ENCODE measurements at places on chromosomes 3 and 15. TPM values are rescaled to one million over a fixed set of nuclear protein-coding genes. Genes with fewer than 3 reads are reported as not detected.

- no peak overlapping the region for H3K27ac ChIP-seq
- no peaks in the 10 kb centered on the region for H3K27me3 ChIP-seq
- no peaks in the 10 kb centered on the region for H3K4me1 ChIP-seq
- H3K4me3 ChIP-seq: no peak overlapping the region
These were observed 285.6 kb downstream of the GRM7 start for GRCh38 chr3:7146529-7146928.

DNA sequence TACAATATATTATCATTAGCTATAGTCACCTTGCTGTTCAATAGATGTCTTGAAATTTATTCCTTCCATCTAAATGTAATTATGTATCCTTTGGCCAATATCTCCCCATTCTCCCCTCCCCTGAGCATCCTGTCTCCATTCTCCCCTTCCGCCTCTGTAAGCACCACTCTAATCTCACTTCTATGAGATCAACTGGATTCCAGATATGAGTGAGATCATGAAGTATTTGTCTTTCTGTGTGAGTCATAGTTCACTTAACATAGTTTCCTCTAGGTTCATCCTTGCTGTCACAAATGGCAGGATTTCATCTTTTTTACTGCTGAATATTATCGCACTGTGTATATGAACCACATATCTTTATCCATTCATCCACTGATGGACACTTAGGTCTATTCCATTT lies 148.8 kb upstream of the NDN start:
- no peak for DNase-seq
- H3K4me1 ChIP-seq: no peaks in the 10 kb centered on the region
- H3K27ac ChIP-seq: no peak overlapping the region
- no peaks in the 10 kb centered on the region for H3K36me3 ChIP-seq
- no peaks in the 10 kb centered on the region for H3K27me3 ChIP-seq

- peak overlapping the region; percentile 77 for H3K27ac ChIP-seq
- H3K4me1 ChIP-seq: peaks cover 9% of the 10 kb centered on the region
- H3K36me3 ChIP-seq: peaks cover 37% of the 10 kb centered on the region
- DNase-seq: peak; percentile 95
- no peaks in the 10 kb centered on the region for H3K27me3 ChIP-seq
These were observed 30.0 kb downstream of the NBEAL2 start for GRCh38 chr3:47009225-47010110.

GRCh38 chr3:189727898-189728297 lies 96.7 kb downstream of the TP63 start:
- DNase-seq: no peak
- H3K27me3 ChIP-seq: no peaks in the 10 kb centered on the region
- H3K36me3 ChIP-seq: no peaks in the 10 kb centered on the region
- H3K4me3 ChIP-seq: no peak overlapping the region
- no peaks in the 10 kb centered on the region for H3K4me1 ChIP-seq

DNA sequence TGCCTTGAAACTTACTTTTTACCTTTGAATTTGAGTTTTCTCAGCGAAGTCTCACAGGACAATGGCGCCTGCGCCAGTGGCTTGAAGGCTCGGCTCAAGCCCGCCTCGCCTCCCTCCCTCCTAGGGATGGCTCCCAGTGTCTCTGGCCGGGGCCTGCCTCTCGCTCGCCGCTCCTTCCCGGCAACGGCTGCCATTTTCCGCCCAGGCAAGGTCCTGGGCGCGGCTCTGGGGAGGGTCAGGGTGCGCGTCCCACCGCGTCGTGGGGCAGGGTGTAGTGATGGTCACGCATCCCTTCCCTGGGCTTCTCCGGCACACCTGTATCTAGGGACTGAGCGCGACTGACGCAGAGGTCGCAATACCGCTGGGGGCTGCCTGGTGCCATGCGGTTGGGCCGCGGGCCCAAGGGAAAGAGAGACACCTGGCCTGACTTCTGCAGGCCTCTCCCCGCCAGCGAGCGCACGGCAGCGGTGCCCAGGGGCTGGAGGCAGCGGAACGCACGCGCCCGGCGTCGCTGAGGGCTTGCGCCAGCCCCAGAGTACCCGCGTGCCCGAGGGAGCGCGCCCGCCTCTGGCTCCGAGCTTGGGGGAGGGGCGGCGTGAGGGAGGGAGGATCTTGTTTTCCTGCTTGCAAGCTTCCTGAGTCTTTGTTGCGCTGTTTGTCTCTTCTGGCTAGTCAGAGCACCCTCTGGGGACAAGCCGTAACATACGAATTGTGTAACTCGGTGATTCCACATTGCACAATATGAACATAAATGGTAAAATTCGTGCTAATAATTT lies 20.7 kb upstream of the FEM1B start:
- DNase-seq: peak; percentile 84
- H3K4me3 ChIP-seq: peak overlapping the region; percentile 79
- no peaks in the 10 kb centered on the region for H3K36me3 ChIP-seq
- peak overlapping the region; percentile 95 for H3K27ac ChIP-seq
- H3K27me3 ChIP-seq: no peaks in the 10 kb centered on the region

GRCh38 chr15:74857671-74858368 lies 14.9 kb upstream of the ULK3 start:
- H3K27ac ChIP-seq: peak overlapping the region; percentile 87
- H3K36me3 ChIP-seq: peaks cover 34% of the 10 kb centered on the region
- H3K4me3 ChIP-seq: no peak overlapping the region
- no peak for DNase-seq

The BOC gene
- 14.7 TPM for polyA plus RNA-seq

The DCLK3 gene
- 1.0 TPM for polyA plus RNA-seq

The ESYT3 gene
- 1.8 TPM for polyA plus RNA-seq

The MUSTN1 gene
- polyA plus RNA-seq: 2.8 TPM

All from large intestine (tissue), 12 donors.